ENCODE measurements at places on chromosomes 1 and 21. TPM values are rescaled to one million over a fixed set of nuclear protein-coding genes. Genes with fewer than 3 reads are reported as not detected.

DNAJC8 gene
- total RNA-seq: 18.7 TPM

CORT gene
- not detected for total RNA-seq

OR2G6 gene
- total RNA-seq: not detected

- no peak overlapping the region for H3K4me3 ChIP-seq
- no peak for DNase-seq
- H3K36me3 ChIP-seq: no peaks in the 10 kb centered on the region
- H3K4me1 ChIP-seq: peaks cover 12% of the 10 kb centered on the region
- no peak overlapping the region for H3K27ac ChIP-seq
These were observed 8.2 kb downstream of the LPAR3 start for GRCh38 chr1:84884671-84885389.

GRCh38 chr1:201466492-201466891 is 2.5 kb downstream of the PHLDA3 start:
- DNase-seq: no peak
- no peaks in the 10 kb centered on the region for H3K27me3 ChIP-seq
- no peak overlapping the region for H3K27ac ChIP-seq
- no peak overlapping the region for H3K4me3 ChIP-seq
- peaks cover 36% of the 10 kb centered on the region for H3K4me1 ChIP-seq

GRCh38 chr1:221468546-221468945 is 273.3 kb downstream of the DUSP10 start:
- no peak overlapping the region for H3K27ac ChIP-seq
- H3K4me3 ChIP-seq: no peak overlapping the region
- H3K36me3 ChIP-seq: no peaks in the 10 kb centered on the region
- no peaks in the 10 kb centered on the region for H3K27me3 ChIP-seq
- no peaks in the 10 kb centered on the region for H3K4me1 ChIP-seq
- no peak for DNase-seq

Data from body of pancreas (tissue), 4 donors.